ENCODE measurements at places on chromosomes 16 and 17.

DNA sequence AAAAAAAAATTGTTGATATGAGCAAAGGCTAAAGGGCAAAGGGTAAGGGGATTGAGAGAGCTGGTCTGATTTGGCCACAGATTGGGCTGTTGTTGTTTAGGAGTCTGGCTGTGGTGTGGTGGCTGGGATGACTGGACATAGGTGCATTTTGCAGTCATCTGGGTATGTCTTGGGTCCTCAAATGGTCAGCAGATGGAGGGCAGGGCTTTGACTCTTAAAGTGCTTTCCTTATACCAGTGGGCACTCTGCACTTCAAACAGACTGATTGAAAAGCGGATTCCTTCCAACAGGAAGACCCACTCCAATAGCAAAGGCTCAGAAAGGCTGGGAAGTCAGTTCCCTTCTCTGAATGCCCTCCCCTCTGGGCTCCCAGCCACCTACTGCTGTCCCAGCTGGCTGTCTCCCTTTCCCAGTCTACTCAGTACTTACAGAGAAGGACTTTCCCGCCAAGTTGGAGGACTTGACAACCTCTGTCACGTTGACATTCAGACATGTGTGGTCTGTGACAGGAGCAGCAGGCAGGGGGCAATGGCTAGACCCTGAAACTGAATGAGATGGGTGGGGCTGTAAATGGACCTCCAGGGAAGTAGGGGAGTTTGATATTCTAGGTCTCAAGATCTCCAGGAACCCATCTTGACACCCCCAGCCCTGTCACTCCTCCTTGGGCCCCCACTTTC lies 19.6 kb upstream of the MFSD6L start:
- DNase-seq = no peak

GRCh38 chr17:78795861-78796516 lies 13.9 kb upstream of the CYTH1 start:
- no peak for DNase-seq

DNA sequence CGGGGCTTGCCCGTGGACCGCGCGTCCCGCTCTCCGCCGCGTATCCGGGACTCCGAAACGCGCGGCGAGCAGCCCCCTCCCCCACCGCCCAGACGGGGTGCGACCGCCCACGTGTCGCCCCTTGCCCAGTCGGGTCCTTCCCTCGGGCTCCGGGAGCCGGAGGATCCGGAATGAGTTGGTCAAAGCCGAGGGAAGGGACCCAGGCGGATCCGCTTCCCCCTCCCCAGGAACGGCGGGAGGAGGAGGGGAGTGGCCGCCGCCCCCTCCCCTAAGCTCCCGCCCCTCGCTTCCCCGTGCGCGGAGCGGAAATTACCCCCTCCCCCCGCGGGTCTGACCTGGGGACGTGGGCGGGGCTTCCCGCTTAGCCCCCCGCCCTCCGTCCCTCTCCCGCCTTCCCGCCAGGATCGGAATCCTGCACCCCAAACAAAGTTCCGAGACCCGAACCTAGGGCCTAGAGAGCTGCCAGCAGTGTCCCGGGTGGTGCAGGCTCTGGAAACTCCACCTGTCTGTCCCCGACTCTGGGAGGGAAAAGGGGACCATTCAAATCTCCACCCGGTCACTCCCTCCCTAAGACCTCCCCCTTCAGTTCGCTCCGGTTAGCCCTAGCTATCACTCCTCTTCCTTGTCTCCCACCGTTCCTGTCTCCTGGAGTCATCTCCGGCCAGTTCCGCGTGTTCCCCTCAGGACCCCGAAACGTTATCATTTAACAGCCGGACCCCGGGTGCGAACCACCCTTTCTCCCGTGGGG lies 1.0 kb upstream of the IGF2BP1 start:
- DNase-seq = no peak

- DNase-seq = peak; percentile 41
Measured at GRCh38 chr16:67241008-67241900, 6.0 kb downstream of the FHOD1 start.

DNA sequence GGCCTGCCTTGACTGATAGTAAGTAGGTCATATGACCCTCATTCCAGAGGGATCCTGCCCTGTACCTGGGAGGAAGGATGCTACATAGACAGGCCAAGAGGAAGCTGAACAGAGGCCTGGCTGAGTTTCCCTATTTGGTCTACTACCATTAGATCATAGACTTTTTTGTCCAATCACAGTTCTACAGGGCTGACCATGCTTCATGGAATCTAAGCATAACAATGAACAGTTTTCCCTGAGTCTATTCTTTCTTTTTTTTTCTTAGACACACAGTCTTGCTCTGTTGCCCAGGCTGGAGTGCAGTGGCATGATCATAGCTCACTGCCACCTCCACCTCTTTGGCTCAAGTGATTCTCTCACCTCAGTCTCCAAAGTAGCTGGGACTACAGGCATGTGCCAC lies 3.9 kb downstream of the GPR179 start:
- DNase-seq = no peak

DNA sequence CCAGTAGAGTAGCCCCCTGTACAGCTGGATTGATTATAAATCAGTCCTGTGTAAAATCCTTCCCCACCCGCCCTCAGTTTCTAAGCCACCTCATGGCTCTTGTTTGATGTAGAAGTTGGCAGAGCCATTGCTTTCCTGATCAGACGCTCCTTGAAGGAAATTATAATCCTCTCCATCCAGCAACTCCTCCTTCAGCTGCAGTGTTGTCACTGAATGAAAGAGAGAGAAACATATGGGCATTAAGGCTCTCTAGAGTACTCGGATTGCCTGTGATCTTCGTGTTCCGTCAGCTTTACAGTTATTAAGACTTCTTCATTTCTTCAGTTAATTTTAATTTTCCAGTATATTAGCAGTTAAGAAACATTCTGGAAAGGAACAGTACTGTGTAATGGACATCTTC lies 14.3 kb downstream of the NME2 start:
- DNase-seq = no peak

DNA sequence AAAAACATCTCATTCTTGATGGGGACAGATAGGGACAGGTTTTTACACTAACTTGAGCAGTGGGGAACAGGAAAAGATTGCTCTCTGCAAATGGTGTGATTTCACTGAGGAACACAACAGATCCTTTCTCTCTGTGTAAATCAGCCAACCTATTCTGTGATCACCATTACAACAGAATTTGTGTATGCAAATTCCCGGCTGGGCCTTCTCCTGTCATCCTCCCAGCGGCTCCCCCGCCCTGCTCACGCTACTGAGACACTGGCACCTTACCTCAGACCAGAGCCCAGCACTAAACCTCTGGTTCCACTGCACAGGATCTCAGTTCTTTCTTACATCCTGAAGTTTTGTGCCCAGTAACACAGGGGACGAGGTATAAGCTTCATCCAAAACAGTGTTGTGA lies 97.0 kb upstream of the FA2H start:
- DNase-seq = no peak

- DNase-seq = peak; percentile 51
Measured at GRCh38 chr17:27651411-27652345, 20.7 kb downstream of the LGALS9 start.

DNA sequence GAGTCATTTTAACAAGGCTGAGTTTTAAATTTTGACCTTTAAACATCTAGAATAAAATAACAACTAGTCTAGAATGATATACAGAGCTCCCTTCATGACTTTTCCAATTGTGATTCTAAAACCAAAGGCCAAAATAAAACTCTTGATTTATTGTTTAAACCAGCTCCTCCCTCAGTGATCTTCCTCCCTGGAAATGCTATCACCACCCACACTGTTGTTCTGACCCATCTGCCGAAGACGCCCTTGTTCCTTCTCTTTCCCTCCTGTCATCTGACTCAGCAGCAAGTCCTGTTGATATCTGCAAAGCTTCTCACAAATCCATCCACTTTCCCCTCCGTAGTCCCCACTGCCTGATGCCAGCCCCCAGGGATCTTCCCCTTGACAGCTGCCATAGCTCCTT lies 231.6 kb upstream of the DYNLRB2 start:
- DNase-seq = no peak

DNA sequence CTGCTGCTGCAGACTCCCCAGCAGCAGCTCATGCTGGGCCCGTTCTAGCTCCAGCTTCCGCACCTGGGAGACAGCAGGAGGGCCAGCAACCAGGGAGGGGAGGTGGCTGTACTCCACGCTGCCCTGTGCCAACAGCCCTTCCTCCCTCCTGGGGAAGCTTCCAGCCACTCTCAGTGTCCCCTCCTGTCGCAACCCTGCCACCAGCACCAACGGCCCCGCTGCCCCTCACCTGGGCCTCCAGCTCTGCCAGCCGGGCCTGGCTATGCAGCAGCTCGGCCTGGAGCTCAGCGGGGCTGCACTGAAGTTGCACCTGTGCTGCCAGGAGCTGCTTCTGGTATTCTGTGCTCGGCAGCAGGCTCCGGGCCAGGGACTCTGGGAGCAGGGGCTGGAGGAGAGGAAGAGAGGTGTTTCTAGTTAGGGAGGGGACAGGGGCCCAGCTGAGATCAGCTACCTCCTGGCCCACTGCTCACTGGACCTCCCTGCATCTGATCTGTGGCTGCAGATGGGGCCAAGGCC lies 15.4 kb upstream of the MRPL38 start:
- no peak for DNase-seq

- no peak for DNase-seq
Measured at GRCh38 chr17:41710472-41711090, 1.6 kb upstream of the GAST start.

- no peak for DNase-seq
Measured at GRCh38 chr16:46757339-46758050, 9.4 kb upstream of the MYLK3 start.

DNA sequence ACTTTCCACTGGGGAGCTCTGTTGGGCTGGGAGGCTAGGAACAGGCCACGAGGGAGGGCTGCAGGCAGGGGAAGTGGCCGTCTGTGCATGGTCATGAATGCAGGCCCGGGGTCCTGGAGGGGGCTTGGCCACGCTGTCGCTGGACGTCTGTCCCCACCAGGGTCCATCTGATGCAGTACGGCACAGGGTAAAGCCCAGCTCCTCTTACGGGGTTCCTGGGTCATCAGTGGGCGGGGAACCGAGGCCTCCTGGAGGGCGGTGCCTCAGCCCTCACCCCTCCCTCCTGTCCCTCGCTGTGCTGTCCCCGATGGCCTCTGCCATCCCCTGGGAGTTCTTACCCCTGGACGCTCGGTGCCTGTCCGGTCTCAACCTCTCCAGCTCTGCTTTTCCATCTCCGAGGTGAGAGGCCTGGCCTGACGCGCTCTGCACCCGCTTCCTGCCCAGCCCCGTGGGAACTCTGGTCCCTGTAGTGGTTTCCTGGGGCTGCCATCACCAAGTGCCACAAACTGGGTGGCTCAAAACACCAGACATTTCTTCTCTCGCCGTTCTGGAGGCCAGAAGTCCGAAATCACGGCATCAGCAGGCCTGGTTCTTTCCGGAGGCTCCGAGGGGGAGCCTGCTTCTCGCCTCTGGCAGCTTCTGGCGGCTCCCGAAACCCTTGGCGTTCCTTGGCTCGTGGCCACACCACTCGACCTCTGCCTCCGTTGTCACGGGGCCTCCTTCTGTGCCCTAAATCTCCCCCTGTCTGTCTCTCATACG lies 182.8 kb downstream of the SEC14L1 start:
- DNase-seq = peak; percentile 40

DNA sequence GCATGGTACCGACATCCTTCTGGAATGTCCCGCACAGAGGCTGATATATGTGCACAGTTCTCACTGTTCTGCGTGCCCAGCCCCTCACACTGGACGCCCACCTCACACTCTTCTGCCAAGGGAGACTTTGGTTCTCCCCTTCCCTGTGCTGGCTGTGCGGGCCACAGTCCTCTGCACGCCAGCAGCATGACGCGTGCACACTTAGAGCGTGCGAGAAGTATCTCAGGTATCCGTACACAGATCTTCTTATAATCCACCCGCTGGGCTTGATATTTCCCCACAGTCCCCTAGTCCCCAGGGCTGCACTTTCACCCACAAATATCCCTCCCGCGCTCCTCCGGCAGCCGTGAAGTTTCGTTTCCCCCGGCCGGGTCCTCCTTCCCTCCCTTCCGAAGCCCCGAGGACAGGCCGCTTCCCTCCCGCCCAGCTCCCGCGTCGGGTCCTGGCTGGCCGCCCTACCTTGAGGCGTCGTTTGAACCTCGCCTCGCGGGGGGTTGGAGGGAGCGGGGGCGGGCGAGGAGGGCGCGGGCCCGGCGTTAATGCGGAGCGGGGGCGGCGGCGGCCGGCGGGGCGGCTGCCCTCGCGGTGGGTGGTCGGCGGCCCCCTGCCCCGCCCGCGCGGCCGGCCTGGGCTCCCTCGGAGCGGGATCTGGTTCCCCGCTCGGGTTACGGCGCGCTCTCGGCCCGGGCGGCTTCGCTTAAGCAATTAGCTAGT lies 5.0 kb upstream of the FOXF1 start:
- DNase-seq = peak; percentile 7

GRCh38 chr16:3865241-3865640 lies 15.3 kb downstream of the CREBBP start:
- no peak for DNase-seq

GRCh38 chr17:1551741-1552140 lies 10.9 kb downstream of the PITPNA start:
- no peak for DNase-seq

DNA sequence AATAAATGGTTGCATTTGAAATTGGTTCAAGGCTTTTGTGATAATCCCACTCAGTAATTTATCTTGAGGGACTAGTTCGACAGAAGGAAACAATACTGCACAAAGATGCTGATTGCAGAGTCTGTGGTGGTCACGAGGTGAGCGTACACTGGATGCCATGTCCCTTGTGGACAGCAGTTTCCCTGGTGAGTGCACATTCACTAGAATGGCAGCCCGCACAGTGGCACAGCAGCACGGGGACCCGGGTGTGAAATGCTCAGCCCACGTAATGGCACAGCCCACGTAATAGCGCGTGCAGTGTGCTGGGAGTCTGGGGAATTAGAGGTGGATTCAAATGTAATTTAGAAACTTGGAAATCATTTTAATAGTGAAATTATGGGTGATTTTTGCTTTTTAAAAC lies 154.0 kb downstream of the LGALS9B start:
- no peak for DNase-seq

- no peak for DNase-seq
Measured at GRCh38 chr16:85359147-85359822, 247.0 kb upstream of the CIBAR2 start.

- no peak for DNase-seq
Measured at GRCh38 chr17:17075125-17075781, 33.0 kb downstream of the MPRIP start.

DNA sequence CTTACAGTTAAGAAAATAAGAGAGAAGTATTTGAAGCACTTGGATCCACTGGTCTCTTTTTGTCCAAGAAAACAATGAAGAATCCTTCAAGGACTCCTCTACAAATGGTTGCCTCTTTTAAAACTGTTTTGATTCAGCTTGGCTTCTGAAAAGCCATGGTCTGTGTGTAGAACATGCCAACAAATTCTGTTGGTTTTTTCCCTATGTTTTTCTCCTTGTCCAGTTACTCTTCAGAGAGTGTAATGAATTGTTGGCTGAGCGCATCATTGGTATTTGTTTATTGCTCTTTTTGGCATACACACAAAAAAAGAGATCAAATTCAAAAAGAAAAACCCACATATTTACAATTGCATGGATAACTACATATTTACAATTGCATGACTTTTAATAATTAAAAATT lies at the start of gene ABCA10:
ABCA10 (minus strand) TSS at position 249 of the 400 bp plus-strand sequence. CDS start 3,466 bp downstream, outside the sequence.
- no peak for DNase-seq

GRCh38 chr16:13638218-13638617 lies 281.7 kb upstream of the ERCC4 start:
- no peak for DNase-seq

- DNase-seq = peak; percentile 95
Measured at GRCh38 chr17:28571361-28572122, at the start of gene PIGS. Gene PIGS (minus strand): TSS chr17:28571524. CDS start chr17:28571496, 28 bp downstream.

- no peak for DNase-seq
Measured at GRCh38 chr17:39704821-39705551, 5.1 kb downstream of the ERBB2 start.
